ENCODE measurements at places on chromosomes 7 and 10.

GRCh38 chr10:77214799-77215198 lies 422.8 kb downstream of the KCNMA1 start:
- no peak for DNase-seq

- no peak for DNase-seq
Measured at GRCh38 chr10:14843327-14843988, 5.4 kb downstream of the HSPA14 start.

GRCh38 chr7:157574120-157574825 lies 237.5 kb downstream of the DNAJB6 start:
- no peak for DNase-seq

GRCh38 chr10:119665901-119666708 lies 14.9 kb downstream of the BAG3 start:
- no peak for DNase-seq

- DNase-seq: peak; percentile 98
Measured at GRCh38 chr10:110398419-110399105, 93.8 kb upstream of the SMNDC1 start.

DNA sequence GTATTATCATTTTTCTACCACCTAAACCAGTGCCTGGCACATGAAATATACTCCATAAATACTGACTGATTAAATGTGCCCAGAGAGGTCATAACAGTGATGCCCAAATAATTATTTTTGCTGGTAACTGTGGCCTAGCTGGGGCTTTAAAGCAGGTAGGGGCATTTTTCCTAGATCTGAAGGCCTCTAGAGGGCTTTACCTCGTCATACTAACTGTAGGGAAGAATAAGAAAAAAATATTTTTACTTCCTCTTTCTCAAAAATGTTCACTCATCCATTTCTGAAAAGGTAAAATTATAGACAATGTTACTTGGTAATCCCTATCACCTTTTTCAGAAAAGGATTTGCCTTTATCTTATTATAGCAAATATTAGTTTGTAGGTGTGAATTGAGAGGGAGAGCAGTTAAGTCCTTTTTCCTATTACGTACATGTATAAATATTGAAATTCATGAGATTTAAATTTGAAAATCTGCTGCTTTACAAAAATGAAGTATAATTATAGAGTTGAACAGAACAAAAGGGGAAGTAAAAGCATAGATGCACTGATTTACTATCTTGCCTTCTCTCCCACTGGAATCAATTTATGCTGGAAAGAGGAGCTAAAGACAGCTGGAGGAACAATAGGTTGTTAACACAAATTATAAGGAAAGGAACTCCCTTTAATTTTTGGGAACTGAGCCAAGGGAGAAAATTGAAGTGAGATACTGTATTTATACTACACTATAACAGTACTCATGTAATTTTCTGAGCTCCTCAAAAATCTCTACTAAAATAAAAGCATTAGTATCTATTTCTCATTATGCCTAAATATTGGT lies 71.5 kb upstream of the NOBOX start:
- no peak for DNase-seq

- DNase-seq: no peak
Measured at GRCh38 chr7:134339475-134339874, 22.7 kb upstream of the SLC35B4 start.

GRCh38 chr10:130962240-130963051 lies 349.1 kb downstream of the TCERG1L start:
- DNase-seq: no peak

DNA sequence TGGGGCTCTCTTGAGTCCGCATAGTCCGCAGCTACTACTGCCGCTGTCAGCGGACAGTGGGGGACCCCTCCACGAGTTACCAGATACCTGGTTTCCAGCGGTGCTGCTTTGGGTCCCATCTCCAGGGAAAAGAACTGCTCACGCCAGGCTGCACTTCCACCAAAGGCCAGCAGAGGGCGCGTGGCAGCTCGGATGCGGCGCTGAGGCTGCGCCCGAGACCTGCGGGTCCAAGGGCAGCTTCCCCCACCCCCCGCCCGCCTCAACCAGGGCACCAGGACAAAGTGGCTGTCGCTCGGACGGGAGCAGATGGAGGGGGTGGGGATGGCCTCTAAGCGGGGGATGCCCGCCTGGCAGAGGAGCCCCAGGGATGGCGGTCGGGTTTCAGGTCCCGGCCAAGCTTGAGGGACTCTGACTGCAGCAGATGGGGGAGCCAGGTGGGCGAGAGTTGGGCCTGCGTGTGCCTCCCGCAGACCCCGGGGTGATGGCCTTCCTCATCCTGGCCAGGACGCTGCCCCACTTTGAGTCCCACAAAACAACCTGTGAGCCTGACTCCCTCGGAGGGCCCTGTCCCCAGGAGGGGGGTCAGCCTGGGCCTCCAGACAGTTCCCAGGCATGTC lies 23.8 kb upstream of the ZNF735 start:
- no peak for DNase-seq

Measured in amniotic stem cell (primary cell).